Kidney tubule cell (primary cell): ENCODE measurements at places on chromosomes 6 and 20.

DNA sequence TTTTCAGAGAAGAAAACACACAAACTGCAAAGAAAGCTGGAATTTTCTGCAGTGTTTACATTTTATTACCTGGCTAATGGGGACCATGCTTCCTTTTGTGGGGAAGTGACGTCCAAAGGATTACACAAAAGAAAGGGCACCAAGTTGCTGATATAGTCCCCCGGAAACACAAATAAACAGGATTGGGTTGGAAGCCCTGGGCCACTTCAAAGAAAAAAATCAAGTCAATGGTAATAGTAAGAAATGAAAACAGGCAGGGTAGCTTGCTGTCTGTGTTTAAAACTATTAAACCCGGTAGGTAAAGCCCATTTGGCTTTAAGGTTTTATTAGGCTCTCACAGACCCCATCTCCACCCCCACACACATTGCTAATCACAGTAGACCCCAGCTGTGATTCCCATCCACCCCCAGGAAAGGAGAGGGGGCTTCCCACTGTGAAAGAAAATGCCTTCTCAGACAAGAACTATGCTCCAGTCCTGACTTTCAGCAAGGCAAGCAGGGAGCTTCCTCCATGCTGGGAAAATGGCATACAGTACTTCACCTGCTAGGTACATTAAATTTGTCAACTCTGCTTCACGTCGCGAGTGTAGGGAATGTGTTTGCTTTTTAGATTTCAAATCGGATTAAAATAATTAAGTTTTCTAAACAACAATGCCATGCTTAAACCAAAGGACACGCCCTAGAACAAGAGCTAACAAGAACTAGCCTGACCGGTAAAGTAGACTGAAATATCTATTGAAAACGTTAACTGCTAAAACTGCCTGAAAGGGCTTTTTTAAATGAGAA is 1.1 kb downstream of the PERP start:
- DNase-seq, result peak; percentile 33

DNA sequence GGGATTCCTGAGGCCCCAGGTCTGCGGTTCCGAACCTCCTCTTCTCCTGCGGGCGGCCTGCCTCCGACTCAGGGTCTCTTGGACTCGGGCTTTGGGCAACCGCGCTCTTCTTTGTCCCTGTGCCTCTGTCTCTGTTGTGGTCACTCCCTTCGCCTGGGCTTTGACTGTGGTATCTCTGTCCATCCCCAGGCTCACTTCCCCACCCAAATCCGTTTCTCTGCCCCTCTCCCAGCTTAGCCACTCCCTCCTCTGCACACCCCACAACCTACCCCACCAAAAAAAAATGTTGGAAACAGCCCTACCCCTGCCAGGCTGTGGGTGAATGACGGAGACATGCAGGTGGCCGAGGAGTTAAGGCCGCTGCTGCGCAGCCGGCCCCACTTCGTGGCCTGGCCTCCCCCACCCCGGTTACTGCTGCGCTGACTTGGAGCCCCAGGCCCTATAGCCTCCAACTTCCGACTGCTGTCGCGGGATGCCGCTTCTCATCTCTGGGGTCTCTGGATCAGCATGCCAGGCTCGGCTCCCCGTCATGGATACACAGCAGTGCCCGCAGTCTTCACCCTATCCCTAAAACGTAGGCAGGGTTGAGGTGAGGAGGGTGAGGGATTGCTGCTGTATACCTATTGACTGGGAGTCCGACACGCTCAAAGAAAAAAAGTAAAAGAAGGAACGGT is 2.7 kb upstream of the MAFB start:
- DNase-seq, result no peak

DNA sequence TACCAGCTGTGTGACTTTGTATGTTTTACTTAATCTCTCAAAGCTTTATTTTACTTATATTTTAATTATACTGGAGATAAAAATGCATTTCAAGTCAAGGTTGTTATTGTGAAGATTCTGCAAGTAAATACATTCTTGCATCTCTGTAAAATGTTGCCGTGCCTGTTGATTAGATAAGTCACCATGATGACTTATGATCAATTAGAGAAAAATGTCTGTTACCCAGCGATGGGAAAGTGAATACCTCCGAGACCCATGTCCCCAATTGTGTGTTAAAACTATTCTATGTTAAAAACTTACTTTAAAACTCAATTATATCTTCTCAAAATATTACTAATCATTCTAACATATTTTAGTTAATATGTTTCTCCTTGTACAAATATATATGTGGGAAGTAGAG is 39.9 kb downstream of the MYB start:
- DNase-seq, result no peak

- no peak for DNase-seq
Measured at GRCh38 chr6:170024940-170025339, 265.9 kb downstream of the DLL1 start.

- no peak for DNase-seq
Measured at GRCh38 chr6:2816158-2816557, 25.5 kb downstream of the SERPINB1 start.

- no peak for DNase-seq
Measured at GRCh38 chr20:23243791-23244155, 106.8 kb upstream of the NXT1 start.

- DNase-seq, result no peak
Measured at GRCh38 chr6:104995989-104996617, 39.2 kb downstream of the LIN28B start.

- no peak for DNase-seq
Measured at GRCh38 chr6:4102687-4103244, 23.8 kb upstream of the FAM217A start.

- no peak for DNase-seq
Measured at GRCh38 chr6:124797224-124797623, 165.0 kb upstream of the RNF217 start.

- DNase-seq, result no peak
Measured at GRCh38 chr20:21618759-21619416, 86.6 kb upstream of the PAX1 start.

DNA sequence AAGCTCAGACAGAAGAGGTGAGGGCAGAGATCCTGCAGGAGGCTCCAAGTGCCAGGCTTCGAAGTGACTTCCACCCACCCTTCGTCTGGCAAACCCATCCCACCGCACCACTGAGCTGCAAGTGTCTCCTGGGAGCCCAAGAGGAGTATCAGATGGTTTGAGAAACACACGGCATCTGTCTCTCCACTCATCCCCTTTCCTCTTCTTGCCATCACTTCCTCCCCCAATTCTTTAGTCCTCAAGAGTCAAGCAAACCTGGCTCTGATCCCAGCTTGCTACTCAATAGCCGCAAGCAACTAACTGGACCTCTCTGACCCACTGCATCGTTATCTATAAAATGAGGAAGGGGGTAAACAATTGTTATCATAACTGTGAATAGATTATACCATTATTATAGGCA is 142.1 kb downstream of the BMP7 start:
- no peak for DNase-seq

DNA sequence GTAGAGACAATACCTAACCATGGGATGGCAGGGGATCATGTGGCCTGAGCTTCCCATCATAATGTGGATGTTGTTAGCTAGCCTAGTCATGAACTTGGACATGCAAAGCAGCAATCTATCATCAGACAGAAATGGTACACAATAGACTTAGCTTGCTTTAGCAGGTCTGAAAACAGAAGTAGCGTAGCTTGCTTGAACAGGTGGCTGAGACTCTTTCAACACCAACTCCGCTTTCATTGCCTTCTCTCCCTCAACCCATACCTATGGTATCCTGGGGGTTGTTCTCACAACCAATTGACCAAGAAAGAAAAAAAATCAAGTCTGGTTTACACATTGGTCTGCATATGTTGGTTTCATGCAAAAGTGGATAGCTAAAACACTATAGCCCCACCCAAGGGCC is 23.0 kb downstream of the CD164 start:
- no peak for DNase-seq

GRCh38 chr6:37490536-37491170 is 9.0 kb downstream of the CCDC167 start:
- no peak for DNase-seq

GRCh38 chr6:168100011-168100802 is 21.2 kb upstream of the FRMD1 start:
- no peak for DNase-seq

- peak; percentile 28 for DNase-seq
Measured at GRCh38 chr6:84867521-84867920, 103.1 kb upstream of the TBX18 start.

- no peak for DNase-seq
Measured at GRCh38 chr6:131861381-131861780, 53.6 kb downstream of the ENPP1 start.
